ENCODE measurements at places on chromosomes 1 and 21.
A peak's percentile ranks its signal among the peaks of the same experiment; 100 is the strongest.

DNA sequence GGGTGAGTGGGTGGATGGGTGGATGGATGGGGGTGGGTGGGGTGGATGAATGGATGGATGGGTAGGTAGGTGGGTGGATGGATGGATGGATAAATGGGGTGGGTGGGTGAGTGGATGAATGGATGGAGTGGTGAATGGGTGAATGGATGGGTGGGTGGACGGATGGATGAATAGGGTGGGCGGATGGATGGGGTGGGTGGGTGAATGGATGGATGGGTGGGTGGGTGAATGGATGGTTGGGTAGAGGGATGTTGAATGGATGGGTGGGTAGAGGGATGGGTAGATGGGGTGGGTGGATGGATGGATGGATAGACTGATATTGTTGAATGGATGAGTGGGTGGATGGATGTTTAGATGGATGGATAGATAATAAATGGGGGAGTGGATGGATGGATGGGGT lies 26.9 kb upstream of the CCDC27 start:
- DNase-seq = no peak

GRCh38 chr1:4086085-4086850 lies 186.2 kb upstream of the C1orf174 start:
- DNase-seq = no peak

DNA sequence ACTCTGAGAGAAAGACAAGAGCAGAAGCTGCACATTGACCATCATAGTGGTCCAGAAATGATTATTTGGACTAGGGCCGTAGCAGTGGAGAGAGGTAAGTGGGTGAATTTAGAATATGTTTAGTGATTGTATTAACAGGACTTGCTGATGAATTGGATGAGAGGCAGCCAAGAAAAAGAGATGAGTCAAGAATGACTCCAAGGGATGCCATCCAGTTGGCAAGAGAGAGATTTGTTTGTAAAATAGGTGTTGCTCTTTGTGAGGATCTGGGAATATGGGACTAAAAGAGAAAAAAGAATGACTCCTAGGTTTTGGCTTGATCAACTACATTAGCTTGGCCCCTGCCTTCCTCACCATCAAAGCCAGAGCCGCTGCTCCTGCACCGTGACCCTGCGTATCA lies 54.2 kb upstream of the ARTN start:
- no peak for DNase-seq

GRCh38 chr1:204293605-204294337 lies 66.0 kb downstream of the PLEKHA6 start:
- DNase-seq = no peak

DNA sequence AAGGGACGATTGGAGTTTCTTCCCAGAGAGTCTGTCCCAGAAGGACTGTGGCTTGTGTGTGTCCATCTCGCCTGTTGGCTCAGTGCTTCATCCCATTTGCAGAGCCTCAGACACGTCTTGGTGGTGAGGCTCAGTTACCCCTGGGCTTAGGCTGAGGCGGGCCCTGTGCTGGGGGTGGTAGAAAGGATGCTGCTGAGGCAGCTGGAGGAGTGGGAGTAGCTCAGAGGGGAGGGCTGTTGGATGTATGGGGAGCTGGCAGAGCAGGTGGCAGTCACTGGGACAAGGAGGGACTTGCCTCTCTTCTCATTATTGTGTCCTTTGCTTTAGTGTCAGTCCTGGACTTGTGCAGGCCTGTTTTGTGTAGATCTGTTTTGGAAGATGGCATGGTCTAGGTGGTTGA lies 7.3 kb upstream of the MIIP start:
- no peak for DNase-seq

DNA sequence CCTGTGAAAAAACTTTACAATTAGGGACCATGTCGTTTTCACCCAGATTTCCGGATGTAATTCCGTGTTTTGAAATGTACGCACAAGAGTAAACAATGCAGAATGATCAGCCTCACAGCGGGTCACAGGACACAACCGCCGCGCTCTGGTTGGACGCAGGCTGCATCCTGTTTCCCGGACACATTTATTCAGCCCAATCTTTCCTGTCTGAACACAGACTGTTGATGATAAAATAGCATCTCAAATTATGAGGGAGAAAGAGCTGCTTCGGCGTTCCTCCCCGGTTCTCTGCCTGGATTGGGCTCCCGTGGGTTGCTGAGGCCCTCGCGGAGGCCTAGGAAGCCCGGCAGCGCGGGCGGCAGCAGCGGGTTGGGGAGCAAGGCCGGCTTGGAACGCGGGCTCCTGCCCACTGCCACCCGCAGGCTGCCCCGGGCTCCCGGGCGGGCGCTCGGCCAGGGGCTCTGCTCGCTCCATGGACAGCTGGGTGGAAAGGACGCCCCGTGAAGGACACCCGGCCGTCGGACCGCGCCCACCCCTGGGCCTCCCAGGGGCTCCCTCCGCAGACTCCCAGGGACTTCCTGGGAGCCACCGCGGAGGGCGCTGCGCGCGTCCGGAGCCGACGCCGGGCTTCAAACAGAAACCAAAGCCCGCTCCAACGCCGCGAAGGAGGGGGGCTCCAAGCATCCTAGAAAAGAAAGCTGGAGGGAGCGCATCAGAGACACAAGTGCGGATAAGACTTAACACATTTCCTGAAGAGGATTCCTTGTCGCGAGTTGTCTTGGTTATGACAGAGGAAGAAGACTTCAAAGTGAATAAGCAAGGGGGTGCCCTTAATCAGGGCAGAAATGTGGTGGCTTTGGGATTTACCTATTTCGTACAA lies 122.3 kb downstream of the ESRRG start:
- DNase-seq = peak; percentile 68

- no peak for DNase-seq
Observed at GRCh38 chr1:245960171-245960570, 546.9 kb downstream of the SMYD3 start.

Data from NCI-H2107 (cell line).